Stimulated activated CD8-positive, alpha-beta memory T cell treated with anti-CD3 and anti-CD28 coated beads, Interleukin-7, amount 100 ng/mL, for 1 hour (primary cell): ENCODE measurements at places on chromosomes 1 and 21.

DNA sequence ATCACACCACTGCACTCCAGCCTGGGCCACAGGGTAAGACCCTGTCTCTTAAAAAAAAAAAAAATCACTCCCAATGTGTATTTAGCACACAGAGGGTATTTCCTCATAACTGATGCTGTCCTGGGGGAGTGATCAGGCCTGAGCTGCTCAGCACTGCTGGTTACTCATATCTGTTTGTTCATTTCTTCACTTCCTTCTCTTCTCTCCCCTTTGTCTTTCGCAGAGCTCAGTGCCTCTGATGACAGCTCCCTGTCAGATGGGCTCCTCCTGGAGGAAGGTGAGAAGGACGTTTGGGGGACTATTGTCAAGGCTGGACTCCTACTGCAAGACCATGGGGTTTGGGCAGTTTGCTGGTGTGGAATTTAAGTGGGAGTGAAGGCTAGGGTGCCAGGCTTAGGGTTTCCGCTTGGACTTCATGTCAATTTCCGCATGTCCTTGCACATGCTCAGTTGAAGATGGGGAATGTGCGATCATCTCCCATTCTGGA lies 13.0 kb downstream of the INAVA start:
- DNase-seq: no peak

GRCh38 chr1:69611316-69611715 lies 43.6 kb downstream of the LRRC7 start:
- DNase-seq: no peak

GRCh38 chr1:183472488-183473216 lies at the start of gene SMG7:
Gene SMG7, plus strand, starts transcription at chr1:183472499. Its CDS starts 122 bp downstream, at chr1:183472621.
- peak; percentile 25 for DNase-seq

DNA sequence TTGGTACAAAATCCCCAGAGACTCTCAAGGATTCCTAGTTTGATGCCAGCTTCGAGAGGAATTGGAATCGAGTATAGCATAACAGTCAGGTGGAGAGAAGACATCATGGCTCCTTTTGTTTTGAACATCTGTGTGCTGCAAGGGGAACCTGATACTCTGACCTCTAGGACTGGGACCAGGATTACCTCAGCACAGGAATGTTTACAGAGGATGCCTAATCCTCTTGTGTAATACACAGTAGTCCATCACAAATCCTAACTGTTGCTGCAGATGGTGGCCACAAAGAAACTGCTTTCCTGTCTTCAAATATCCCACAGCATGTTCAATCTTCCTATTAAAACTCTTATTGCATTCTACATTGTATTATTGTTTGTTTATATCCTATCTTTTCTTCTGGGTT lies 111.8 kb upstream of the PRMT6 start:
- DNase-seq: no peak

DNA sequence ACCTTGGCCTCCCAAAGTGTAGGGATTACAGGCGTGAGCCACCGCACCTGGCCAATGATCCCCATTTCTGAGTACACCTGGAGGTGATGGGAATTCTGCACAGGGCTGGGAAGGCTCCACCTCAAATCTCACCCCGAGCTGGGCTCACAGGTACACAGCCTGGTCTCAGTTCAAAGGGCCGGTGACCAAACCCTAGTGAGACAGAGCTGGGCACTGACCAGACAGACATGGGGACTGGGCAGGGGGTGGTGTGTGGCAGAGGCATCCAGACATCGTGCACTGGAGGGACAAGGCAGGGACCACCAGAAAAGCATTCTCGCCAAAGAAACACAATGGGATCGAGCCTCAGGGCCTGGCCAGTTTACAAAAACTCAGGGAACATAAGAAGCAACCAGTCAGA lies 17.2 kb downstream of the LSS start:
- DNase-seq: no peak

GRCh38 chr1:233490488-233490887 lies 123.4 kb upstream of the KCNK1 start:
- DNase-seq: no peak

GRCh38 chr1:61386323-61386722 lies 304.0 kb downstream of the NFIA start:
- no peak for DNase-seq

DNA sequence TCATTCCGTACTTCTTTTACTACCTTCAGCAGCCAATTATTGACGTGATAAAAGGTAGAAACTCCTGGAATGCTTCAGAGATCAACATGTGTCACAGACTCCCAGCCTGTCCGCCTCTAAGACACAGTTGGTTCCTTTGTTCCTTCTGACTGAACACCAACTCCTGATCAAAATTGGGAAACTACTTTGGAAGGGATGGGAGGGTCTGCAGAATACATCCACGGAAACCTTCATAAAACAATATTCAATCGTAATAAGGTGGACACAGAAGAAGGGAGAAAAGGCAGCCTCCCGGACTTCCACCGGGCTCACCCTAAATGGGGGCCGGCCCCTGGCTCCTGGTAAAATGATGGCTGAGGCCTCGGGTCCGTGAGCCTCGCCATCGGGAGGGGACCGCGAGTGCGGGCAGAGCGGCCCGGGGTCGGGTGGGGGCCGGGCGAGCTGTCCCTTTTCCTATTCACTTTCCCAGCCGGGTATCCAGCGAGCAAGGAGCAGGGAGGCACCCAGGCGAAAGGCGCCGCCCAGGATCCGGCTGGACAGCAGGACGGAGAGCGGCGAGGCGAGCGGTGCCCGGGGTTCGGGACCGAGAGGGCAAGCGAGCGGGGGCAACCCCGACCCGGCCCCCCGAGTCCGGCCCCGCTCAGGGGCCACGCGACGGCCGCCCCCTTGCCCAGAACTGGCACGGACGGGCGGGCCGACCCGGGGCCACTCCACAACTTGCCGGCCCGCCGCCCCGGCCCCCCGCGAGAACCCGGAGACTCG lies 805 bp downstream of the NRIP1 start:
- no peak for DNase-seq

DNA sequence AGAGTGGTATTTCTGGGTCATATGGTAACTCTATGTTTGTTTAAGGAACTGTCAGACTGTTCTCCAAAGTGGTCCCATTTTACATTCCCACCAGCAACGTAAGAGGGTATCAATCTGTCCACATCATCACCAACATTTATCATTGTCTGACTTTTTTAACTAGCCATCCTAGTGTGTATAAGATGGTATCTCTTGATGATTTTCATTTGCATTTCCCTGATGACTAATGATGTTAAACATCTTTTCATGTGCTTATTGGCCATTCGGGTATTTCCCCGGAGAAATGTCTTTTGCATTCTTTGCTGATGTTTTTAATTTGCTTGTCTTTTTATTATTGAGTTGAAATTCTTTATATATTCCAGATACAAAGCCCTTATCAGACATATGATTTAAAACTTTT lies 370.1 kb upstream of the NR5A2 start:
- no peak for DNase-seq

DNA sequence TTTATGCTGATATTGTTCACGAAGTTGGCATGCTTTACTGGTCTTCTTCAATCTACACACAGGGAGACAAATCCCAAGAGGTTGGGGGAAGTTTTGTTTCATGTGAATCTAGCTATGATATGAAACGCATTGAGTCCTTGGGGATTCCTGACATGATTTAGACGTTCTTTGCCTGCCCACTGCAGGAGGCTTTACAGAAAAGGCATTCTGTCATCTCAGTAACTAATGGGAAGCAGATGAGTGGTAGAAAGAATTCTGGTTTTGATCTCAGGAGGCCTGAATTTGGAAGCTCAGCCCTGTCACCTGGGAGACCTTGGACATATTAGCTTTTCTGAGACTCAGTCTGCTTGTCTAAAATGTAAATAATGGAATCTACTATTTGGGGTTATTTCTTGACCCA lies 383.0 kb upstream of the NFIA start:
- DNase-seq: no peak

GRCh38 chr1:179953974-179954492 lies 577 bp upstream of the CEP350 start:
- no peak for DNase-seq

DNA sequence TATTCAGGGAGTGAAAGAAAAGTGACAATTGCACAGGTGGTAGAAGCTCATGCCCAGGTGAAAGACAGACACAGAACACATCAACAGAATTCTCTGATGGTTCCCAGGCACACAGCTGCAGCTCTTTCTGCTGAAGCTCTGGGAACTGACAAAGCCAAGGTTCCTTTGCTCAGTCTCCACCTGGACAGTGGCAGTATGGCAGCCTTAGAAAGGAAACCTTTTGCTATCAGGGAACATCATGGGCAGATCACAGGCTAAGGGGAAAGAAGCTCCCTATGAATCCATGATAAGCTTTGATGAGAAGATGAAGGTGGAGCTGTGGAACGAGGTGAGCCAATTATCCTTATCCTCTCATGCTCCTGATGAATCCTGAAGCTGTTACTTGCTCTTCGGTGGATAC lies 1.2 kb downstream of the SPRR2B start:
- DNase-seq: no peak

DNA sequence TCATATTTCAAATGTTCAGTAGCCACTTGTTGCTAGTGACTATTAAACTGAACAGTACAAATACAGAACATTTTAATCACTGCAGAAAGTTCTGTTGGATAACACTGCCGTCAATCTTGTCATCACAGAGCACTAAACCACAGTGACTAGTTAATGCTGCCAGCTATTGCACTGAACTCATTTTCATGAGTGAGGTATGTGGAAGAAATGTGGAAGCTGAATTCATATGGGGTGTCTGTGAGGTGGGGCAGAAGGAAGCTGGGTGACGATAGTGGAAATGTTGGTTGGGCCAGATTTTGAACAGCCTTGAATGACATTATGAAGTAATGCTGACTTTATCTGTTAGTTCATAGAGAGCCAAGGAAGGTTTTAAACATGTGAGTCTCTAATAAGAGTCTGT lies 49.6 kb downstream of the OSBPL9 start:
- DNase-seq: no peak

- no peak for DNase-seq
Observed at GRCh38 chr21:34649400-34649799, 19.4 kb upstream of the CLIC6 start.

- DNase-seq: no peak
Observed at GRCh38 chr1:212973899-212974298, 23.6 kb downstream of the VASH2 start.

DNA sequence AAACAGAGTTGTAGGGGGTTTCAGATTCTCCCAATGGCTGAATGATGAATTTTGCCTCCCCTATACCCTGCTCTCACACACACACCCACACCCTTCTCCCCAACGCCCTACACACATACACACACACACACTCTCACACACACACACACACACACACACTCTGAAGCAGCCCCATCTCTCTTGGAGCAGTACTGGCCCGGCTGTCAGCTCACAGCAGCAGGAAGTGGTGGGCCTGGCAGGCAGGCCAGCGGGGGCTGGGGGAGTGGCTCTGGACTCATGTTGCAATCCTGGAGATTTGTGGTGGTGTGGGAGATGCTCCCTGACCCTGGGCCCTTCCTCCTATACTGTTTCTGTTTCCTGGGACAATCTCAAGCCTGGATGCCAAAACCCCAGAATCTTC lies 2.2 kb downstream of the IKBKE start:
- no peak for DNase-seq

DNA sequence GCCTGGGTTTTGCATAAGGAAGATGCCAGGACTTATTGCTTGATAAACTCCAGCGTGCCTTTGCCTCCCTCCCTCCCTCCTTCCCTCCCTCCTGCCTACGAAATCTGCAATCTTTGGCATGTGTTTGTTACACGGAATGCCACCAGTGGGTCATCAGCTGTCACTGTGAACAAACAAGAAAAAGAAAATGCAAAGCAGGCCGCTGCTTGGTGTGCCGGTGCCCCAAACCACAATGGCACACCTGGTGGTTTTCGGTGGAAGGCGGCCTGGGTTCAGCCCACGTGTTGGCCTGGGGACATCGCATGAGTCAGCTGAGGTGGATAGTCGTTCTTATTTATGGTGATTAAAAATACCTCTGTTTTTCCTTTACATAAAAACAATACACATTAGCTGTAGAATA lies 16.3 kb upstream of the IFNLR1 start:
- no peak for DNase-seq

GRCh38 chr21:45146306-45146705 lies 71.9 kb downstream of the ADARB1 start:
- DNase-seq: no peak

DNA sequence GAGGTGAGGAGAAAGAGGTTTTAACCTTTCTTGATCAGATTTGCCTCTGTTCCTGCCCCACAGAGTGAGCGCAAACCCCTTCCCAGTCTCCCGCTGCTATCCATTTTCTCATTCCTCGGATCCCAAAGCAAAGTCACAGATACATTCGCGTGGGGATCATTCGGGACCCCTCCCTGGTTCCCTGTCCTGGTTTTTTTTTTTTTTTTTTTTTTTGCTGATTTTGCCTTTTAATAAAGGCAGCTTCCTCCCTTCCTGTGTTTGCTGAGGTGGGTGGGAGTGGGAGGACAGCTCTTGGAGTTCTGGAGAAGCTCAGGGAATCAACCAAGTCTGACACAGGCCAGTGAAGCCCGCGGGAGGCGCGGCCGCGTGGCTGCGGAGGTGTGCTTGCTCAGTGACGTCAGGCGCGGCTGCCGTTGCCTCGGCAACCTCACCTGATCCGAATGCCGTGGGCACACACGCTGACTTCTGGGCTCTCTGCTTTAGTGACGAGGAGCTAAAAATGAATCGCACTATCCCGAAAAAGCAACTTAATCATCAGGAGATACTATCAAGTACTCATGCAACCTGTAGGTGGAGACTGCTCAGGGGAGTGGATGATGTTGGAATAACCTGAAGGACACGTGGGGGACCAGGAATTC lies 106.4 kb downstream of the TBX19 start:
- DNase-seq: peak; percentile 45

GRCh38 chr1:56249234-56249633 lies 330.1 kb downstream of the PLPP3 start:
- no peak for DNase-seq

- no peak for DNase-seq
Observed at GRCh38 chr1:16372535-16373285, 5.7 kb downstream of the SZRD1 start.

DNA sequence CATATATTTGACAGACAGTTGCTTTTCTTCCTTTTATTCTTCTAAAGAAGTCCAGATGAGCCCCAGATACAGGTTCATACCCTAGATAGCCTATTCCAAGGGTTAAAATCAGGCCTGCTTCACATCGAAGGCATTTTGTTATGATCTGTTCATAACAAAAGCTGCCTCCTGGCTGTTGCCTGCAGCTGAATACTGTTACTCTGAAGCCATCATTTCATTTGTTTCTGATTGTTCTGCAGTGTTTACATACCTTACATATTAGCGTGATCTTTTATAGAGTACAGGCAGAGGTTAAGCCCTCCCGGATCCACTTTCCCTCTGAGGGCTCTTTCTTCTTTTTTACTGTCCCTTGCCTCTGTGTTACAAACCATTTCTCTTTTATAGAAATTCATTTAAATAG lies 219.0 kb upstream of the HOOK1 start:
- no peak for DNase-seq

GRCh38 chr1:17617787-17618557 lies 78.5 kb downstream of the ARHGEF10L start:
- DNase-seq: no peak

GRCh38 chr1:19818324-19818723 lies 3.2 kb upstream of the RNF186 start:
- DNase-seq: no peak

GRCh38 chr1:178434360-178434759 lies 62.4 kb downstream of the CLEC20A start:
- DNase-seq: no peak
